ENCODE measurements at places on chromosomes 6 and 20.

DNA sequence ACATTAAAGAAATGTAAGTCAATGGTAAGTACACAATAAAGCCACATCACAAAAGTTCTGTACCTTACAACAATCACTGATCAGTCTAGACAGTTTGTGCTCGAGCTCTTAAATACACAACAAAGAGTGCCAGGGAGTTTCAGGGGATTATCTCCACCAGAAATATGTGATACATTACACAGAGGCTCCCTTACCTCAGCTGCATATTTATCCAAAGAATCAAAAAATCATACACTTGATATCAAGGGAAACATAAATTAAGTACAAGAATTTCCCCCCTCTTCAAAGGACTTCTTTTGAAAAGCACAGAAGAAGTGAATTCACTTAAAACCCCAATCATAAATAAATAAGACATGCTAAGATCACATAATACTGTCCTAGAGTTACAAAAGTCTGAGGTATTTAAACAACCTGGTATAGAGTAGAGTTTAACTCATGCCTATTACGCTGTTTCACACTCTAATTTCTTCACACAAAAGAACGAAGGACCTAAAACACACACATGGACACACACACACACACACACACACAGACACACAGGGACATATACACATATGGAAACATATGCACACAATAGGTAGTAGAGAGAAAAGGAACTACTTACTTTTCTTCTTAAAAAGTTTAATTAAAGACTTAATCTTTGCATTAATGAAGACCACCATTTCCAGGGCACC, 528 bp downstream of the NHSL1 start:
- no peak for DNase-seq

DNA sequence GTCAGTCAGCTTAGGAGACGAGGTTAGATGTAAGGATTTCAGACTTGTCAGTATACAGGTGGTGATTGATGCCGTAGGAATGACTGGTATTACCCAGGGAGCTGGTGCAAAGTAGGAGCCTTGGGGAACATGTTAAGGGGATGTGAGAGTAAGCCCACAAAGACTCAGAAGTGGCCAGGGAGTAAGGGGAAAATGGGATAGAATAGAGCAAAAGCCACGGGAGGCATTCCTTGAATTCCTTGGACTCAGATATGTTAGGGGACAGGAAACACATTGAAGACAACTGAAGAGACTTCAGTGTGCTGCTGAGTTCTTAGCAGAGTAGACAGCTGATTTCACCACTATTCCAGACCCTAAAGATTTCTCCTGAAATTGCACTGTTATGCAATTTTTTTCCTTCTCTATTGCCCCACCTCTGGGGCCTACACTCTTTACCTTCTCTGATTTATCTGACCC, 1.2 kb upstream of the ACAT2 start:
- DNase-seq, result peak; percentile 11

GRCh38 chr6:143356101-143356880, 94.2 kb downstream of the ADAT2 start:
- no peak for DNase-seq

- no peak for DNase-seq
Measured at GRCh38 chr6:2133716-2134310, 111.6 kb downstream of the GMDS start.

DNA sequence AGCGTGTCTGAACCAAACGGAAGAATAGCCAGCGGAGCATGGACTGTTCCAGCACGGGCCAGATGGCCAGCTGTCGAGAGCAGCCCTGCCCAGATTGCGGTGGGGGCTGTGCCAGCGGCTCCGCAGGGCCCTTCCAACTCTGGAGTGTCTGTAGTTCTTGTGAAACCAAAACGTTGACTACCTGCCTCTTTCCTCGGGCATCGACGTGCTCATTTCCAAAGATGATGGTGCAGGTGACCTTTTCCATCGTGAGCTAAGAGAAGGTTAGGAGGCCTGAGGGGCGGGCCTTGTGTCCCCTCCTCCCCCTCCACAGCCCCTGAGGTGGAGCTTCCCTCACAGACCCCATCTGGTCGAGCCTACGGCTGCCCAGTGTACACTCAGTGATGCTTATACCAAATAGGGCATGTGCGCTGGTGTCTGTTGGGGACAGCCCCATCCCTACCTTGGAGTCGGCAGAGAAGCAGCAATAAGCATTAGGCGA, 12.9 kb upstream of the C20orf144 start:
- DNase-seq, result no peak

DNA sequence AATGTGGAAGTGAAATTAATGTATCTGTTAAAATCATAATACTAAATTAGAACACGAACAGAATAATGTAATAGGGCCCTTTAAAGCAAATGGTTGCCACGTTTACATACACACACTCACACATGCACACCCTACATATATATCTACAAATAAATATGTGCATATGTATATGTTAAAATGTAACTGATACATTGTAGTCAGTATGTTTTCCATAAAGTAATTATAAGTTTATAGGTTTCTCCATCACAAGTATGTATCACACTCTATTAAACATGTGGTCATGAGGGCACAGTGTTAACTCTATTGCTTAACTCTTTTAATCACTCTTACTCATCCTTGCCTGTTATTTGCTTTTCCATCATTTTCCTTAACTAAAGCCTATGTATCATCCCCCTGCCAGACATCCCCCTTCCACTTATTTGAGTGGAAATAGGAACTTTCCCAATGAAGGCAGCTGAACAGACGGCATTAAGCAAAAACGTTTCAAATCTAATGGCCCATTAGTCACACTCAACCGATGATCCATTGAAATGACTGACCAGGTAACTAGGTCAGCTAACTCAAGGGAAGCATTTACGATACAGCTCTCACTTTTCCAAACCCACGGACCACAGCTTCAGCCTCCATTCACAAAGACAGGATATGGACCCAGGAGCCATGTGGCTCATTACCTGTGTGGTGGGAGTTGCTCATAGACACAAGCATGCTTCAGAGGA, 89.3 kb downstream of the HAO1 start:
- DNase-seq, result no peak

- DNase-seq, result no peak
Measured at GRCh38 chr6:157092736-157093135, 230.6 kb downstream of the TMEM242 start.

DNA sequence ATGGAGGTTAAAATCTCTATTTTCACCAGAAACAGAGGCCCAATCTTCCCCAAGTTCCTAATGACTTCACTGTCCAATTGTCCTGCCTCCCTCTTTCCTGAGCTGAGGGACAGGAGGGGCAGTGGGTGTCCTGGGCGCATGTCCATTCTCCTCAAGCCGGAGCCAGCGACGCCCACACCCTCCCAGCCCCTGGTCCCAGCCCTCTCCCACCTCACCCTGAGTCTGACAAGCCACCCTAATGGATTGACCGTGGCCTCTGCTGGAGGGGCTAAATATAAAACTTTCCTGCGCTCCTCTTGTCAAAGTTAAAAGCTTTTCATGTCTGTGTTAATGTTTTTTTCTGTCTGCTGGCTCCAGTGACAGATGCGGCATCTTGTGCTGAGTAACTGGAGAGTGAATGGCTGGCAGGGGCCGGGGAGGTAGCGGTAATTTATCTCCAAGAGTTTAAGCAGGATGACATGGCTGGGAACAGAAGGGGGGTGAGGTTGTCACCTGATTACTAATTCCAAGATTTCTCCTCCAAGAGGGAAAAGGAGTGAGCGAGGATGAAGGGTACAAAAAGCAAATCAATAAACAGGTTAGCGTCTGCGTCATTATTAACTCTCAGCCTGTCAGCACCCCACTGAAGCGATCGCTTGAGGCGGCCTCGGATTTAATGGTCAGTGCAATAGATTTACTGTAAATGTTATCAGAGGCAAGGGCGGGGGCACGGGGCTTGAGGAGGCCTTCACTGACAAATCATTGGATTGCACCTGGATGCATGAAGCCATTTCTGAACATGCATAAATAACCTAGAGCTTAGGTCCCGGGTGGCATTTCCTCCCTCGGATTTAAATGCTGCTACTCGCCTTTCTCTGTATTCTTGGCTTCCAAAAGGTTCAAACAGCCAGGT, 118.1 kb upstream of the MAFB start:
- DNase-seq, result no peak

- no peak for DNase-seq
Measured at GRCh38 chr20:7449269-7449668, 491.0 kb downstream of the HAO1 start.

DNA sequence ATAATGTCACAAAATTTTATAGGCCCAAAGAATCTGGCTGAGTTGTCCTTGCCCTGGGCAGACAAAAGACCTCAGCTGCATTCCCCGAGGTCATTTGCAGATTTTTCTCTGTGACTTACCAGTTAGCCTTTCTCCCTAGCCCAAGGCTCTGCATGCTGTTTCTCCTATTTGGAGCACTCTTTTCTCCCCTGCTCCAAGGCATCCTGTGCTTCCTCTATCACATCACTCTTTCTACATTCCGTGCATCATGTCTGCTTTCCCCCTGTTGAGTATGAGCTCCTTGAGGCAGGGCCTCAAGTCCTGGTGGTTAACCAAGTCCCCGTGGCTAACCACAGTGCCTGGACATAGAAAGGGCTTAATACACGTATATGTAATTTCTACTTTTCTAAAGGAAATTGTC, 593 bp upstream of the GSTA3 start:
- DNase-seq, result no peak

GRCh38 chr6:21219241-21219640, 374.3 kb upstream of the SOX4 start:
- no peak for DNase-seq

- no peak for DNase-seq
Measured at GRCh38 chr6:144316862-144317195, 31.7 kb downstream of the UTRN start.

DNA sequence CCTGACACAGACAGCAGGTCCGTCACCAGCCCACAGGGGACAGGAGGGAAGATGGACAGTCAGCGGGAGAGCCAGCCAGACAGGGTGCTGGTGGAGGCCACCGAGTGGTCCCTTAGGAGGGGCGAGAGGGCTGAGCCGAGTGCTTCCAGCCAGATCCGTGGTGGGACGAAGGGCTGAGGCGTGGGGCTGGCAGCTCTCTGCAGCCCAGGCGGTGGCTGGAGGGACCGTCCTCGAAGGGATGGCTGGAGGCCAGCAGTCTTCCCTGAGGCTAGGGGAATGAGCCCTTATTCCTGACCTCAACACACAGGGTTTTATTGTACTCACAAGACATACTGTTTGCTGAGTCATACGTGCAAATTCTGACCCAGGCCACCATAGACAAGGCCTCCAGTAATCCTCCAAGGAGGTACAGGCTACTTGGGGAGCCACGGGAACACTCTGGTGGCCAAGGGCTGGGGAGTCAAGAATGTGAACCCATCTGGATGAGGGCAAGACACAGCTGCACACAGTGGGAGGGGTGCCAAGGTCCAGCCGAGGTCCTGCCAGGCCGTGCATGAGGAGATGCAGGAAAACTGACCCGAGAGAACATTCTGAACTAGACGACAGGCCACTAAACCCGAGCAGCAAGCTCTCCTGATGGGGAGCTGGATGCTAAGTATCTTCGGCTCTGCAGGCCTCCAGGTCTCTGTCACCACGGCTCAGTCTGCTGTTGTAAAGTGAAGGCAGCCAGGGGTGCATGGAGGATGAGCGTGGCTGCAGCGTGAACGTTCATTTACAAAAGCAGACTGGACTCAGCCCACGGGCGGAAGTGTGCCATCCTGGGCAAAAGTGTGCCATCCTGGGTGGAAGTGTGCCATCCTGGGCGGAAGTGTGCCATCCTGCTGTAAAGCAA, 242.5 kb downstream of the TTLL2 start:
- no peak for DNase-seq

GRCh38 chr20:64185276-64185900, 21.1 kb downstream of the MYT1 start:
- DNase-seq, result no peak

GRCh38 chr6:50822078-50822476, 3.4 kb downstream of the TFAP2B start:
- DNase-seq, result no peak

GRCh38 chr6:127102299-127102698, 16.2 kb upstream of the RSPO3 start:
- peak; percentile 94 for DNase-seq

GRCh38 chr6:329888-330691, 37.8 kb downstream of the DUSP22 start:
- no peak for DNase-seq

DNA sequence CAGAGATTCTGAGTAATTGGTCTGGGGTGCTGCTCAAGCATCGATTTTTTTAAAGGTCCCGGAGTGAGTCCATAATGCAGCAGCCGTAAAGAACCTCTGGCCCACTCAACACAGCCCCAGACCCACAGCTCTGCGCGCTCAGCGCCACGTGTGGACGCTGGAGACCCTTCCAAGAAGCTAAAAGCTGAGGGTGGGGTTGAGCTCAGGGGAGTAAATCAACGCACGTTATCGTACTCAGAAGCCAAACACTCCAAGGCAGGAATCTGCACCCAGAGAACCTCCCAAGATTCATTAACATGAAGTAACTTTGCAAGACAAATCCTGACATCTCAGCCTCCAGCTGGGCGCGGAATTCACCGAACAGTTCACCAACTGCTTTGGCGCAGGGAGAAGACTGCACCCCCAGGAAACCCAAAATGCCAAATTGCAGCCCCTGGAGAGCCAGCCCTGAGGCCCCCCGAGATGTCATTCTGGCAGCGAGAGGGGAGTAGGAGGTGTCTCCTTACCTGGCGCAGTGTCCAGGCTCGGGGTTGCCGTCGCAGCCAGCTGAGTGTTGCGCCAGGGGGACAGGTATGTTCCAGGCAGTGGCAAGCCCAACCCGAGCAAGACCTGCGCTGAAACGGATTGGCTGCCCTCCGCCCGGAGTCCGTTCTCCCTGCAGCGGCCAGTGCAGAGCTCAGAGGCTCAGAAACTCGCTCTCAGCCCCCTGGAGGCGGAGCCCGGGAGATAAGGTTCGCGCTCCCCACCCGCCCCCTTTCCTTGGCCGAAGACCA, at the start of gene COL21A1:
TSS of gene COL21A1 (minus strand) at position 700 of the 773 bp plus-strand sequence. CDS start 64,962 bp downstream, outside the sequence.
- DNase-seq, result peak; percentile 3

- no peak for DNase-seq
Measured at GRCh38 chr6:63543982-63544381, 28.3 kb upstream of the LOC128125822 start.

DNA sequence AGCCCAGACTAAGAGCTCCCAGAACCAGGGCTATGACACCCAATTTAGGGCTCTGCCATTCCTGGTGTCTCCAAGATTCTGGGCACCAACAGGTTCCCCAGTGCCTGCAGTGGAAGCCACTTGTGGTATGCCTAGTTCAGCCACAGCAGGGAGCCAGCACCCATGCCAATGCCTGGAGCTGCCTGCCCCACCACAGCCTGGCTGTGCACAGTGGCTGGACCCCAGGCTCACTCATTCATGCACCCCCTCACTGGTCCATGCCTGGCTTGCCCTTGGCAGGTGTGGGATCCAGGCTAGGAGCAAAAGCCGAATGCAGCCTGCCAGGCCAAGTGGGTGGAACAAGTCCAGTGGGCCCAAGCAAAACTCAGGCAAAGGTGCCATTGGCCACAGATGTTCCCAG, 91.9 kb downstream of the MKKS start:
- DNase-seq, result no peak

- peak; percentile 17 for DNase-seq
Measured at GRCh38 chr20:10553326-10553984, 118.3 kb downstream of the SLX4IP start.

GRCh38 chr20:1376007-1376406, 16.8 kb downstream of the FKBP1A start:
- peak; percentile 79 for DNase-seq

- DNase-seq, result no peak
Measured at GRCh38 chr6:166900956-166901607, 55.3 kb downstream of the RNASET2 start.

All from CD14-positive monocyte (primary cell).